Effector CD4-positive, alpha-beta T cell (primary cell): ENCODE measurements at places on chromosomes 3 and 15.

- no peak for DNase-seq
Observed at GRCh38 chr3:124791142-124791541, 60.9 kb downstream of the UMPS start.

DNA sequence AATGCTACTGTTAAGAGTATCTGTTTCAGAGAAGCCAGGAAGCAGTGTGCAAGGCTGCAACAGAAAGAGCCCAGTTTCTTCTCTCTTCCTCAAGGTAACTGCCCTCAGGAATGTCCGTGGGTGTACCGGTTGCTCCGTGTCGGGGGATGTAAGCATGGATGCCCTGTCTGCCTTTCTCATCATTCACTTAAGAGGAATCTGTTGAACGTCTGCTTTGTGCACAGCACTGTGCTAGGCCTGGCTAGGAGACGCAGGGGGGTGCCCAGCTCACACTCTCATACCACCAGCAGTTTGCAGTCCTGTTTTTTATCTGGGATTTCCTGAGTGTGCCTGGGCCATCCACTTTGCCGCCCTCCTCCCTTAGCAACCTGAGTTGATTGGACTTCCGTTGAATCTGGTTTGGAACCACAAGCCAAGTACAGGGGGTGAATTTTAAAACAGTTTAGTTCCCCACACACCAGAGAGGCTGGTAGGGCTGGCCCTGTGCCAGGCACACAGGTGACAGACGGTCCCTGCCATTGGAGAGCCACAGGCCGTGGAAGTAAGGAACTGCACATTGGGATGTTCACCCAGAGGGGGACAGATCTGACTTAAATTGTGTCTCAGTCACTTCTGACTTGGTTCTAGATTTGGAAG is 11.2 kb downstream of the BOC start:
- DNase-seq = no peak

- DNase-seq = no peak
Observed at GRCh38 chr3:172711454-172711795, 558 bp upstream of the NCEH1 start.

GRCh38 chr15:81740416-81740815 is 305.4 kb downstream of the MEX3B start:
- no peak for DNase-seq

GRCh38 chr3:117409701-117410459 is 700.3 kb downstream of the TUSC7 start:
- DNase-seq = no peak

- no peak for DNase-seq
Observed at GRCh38 chr3:85081191-85081906, 122.6 kb downstream of the CADM2 start.

GRCh38 chr3:177430653-177431052 is 233.4 kb upstream of the TBL1XR1 start:
- DNase-seq = no peak

DNA sequence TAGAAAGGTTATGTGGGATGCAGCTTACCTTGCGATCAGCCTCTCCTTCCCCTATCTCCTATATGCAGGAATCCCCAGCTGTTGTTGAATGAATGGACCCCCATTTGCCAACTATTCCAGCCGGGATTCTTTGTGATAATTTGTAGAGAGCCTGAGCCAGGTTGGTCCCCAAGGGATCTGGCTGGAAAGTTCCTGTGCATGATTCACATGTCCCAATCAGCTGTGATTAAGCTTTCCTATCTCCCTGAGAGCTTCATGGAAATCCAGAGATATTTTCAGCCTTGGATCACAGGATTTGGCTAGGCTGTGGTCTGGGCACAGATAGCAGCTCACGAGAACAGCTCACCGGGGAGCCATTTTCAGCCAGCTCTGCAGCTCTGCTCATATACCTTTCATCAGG is 76.7 kb downstream of the ARNT2 start:
- DNase-seq = no peak

DNA sequence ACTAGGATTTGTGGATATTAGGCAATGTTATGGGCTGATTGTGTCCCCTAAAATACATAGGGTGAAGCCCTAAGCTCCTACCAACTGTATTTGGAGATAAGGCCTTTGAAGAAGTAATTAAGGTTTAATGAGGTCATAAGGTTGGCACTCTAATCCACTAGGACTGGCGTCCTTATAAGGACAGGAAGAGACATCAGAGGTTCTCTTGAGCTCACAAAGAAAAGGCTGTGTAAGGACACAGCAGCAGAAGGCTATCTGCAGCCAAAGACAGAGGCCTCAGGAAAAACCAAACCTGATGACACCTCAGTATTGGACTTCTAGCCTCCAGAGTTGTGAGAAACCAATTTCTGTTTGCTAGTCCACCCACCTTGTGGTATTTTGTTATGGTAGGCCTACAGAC is 416.7 kb downstream of the ZBTB20 start:
- DNase-seq = no peak

- DNase-seq = no peak
Observed at GRCh38 chr3:46222435-46223161, 14.5 kb upstream of the CCR1 start.

DNA sequence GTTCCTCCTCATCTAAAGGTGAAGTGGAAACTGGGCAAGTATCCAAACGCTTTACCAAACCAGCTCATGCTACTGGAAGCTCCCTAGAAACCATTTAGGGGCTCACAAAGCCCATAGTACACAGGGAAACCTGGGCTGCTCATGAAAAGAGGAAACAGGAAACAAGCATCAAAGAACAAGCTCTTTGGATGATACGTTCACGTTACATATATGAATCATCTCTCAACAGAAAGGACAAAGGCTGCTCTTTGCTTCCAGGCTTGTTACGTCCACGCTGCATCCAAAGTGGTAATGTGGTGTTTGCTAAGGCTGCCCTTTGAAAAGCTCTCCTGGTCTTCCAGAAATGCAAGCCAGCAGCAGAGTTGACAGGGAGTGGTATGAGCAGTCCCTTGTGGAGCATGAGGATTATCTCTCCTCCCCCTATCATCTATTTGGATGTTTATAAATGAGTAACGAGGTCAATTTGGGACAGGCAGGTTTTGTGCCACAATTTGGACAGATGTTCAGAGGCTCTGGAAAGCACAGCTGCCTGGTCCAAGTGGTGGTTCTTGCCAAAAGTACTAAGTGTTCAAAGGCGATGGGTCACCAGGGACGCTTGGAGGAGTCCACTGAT is 98.0 kb upstream of the RORA start:
- DNase-seq = no peak

GRCh38 chr15:82571722-82572222 is 31.5 kb upstream of the RPS17 start:
- DNase-seq = no peak

DNA sequence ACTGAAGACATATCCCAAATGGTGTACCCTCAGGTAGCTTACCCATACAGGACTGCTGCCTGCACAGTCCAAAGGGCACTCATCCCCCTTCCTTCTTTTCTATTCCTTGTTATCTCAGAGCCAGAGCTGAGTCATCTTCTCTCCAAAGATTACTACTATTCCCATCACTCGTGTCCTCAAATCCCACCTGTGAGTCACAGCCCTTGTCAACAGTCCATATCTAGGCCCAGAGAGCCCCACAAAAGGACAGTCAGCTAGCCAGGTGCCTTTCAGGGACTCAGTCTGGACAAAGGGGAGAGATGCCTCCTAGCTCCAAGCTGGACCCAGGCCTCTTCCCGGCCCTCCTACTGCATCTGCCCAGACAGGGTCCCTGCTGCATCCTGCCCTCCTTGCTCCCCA is 11.0 kb downstream of the PARP16 start:
- DNase-seq = no peak

- no peak for DNase-seq
Observed at GRCh38 chr3:142318331-142318730, 92.9 kb upstream of the GK5 start.

- DNase-seq = no peak
Observed at GRCh38 chr3:71570546-71570945, 13.0 kb downstream of the FOXP1 start.

DNA sequence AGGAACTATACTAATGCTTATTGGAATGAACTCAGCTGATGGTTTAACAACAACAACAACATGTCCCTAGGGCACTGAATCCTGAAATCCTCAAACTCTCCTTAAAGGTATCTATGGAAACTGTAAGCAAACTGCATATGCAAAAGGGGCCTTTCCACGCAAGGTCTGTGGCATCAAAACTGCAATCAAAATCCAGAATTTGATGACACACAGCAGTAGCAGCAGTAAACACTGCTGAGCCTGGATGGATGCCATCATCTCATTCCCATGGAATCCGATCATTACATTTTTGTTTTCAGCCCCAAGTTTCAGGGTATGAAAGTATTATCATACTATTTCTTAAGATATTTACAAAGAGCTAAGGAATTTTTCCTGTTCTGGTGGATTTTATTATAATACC is 399.7 kb downstream of the VPS13C start:
- no peak for DNase-seq

GRCh38 chr15:41605566-41605965 is 46.6 kb downstream of the TYRO3 start:
- no peak for DNase-seq

- no peak for DNase-seq
Observed at GRCh38 chr3:4805662-4806061, 173.6 kb upstream of the BHLHE40 start.

DNA sequence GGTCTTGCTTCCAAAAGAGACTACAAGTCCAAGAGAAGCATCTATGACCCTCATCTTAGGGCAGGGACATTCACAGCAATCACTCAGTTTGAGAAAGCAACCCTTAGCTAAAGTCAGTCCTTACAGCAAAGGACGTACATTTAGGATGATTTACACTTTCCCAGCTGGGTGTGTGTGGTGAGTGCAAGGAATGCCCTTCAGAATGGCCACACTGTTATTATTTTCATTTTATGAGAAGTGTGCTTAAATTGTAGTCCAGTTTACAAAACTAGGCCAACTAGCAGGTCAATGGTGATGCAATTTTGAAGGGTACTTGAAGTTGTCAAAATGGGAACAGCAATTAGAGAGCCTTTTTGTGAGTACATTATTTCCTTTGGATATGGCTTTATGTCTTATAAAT is 26.0 kb upstream of the CCK start:
- DNase-seq = no peak

GRCh38 chr3:15321349-15321748 is 11.0 kb downstream of the SH3BP5 start:
- no peak for DNase-seq

GRCh38 chr15:85941186-85941855 is 138.3 kb upstream of the AGBL1 start:
- no peak for DNase-seq

GRCh38 chr3:188305220-188305619 is 151.3 kb downstream of the LPP start:
- no peak for DNase-seq

- DNase-seq = no peak
Observed at GRCh38 chr3:165885558-165886270, 48.5 kb upstream of the BCHE start.

DNA sequence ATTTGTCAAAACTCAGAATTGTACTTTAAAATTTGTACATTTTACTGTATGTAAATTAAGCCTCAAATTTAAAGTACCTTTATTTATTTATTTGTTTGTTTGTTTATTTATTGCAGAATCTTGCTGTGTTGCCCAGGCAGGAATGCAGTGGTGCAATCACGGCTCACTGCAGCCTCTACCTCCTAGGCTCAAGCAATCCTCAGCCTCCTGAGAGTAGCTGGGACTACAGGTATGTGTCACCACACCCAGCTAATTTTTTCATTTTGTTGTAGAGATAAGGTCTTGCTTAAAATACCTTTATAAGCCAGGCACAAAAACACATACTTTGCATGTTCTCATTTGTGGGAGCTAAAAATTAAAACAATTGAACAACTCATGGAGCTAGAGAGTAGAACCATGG is 37.4 kb downstream of the CHST14 start:
- DNase-seq = no peak

GRCh38 chr15:45386974-45387373 is 8.6 kb upstream of the GATM start:
- DNase-seq = no peak

- no peak for DNase-seq
Observed at GRCh38 chr15:22811640-22812039, 25.2 kb downstream of the NIPA1 start.

- no peak for DNase-seq
Observed at GRCh38 chr3:28989646-28990089, 291.2 kb upstream of the RBMS3 start.

GRCh38 chr3:122405015-122405414 is 10.8 kb downstream of the WDR5B start:
- no peak for DNase-seq

- peak; percentile 45 for DNase-seq
Observed at GRCh38 chr15:55277116-55277564, 12.5 kb downstream of the RAB27A start.

DNA sequence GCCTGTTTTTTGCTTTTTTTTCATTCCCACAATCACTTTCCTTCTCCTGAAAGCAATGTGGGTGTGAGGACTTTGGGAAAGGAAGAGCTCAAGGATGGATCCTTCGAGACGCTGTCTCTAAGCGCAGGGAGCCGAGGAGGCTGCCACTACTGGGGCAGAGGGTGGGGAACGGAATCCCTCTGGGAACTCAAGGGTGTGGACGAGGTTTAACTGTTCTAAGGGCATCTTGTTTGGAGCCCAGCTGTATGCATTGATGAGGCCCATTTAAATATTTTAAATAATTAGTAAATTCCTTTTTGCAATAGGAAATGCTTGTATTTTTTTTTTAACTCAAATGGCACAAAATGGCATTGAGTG is 124.4 kb upstream of the MEF2A start:
- DNase-seq = no peak

- no peak for DNase-seq
Observed at GRCh38 chr3:34106879-34107278, 308.4 kb downstream of the PDCD6IP start.

- DNase-seq = no peak
Observed at GRCh38 chr3:133934996-133935842, 39.5 kb upstream of the RAB6B start.

- DNase-seq = no peak
Observed at GRCh38 chr3:101811875-101812274, 32.9 kb downstream of the NXPE3 start.

GRCh38 chr3:16318176-16318575 is 53.2 kb downstream of the OXNAD1 start:
- DNase-seq = no peak

- no peak for DNase-seq
Observed at GRCh38 chr3:24519368-24520100, 24.9 kb upstream of the THRB start.

GRCh38 chr3:63132461-63133250 is 145.5 kb upstream of the SYNPR start:
- DNase-seq = no peak

GRCh38 chr15:97684249-97684648 is 276.3 kb upstream of the ARRDC4 start:
- DNase-seq = no peak

GRCh38 chr3:188400494-188401243 is 246.7 kb downstream of the LPP start:
- no peak for DNase-seq

DNA sequence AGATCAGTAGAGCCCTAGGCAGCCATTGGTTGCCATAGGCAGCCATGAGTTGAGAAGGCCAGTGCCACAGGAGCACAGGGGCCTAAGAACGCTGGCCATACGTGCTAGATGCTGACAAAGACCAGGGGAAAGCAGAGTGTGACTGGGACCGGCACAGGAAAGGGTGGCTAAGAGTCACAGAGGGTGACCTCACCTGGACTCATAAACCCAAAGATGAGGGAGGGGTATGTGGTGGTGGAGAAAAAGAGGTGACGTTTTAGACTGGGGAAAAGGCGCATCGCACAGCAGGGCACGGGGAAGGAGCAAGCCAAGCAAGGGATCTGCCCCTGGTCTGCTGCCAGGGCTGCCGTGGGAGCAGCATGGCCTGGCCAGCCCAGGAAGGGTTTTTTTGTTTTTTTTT is 122.5 kb downstream of the VGLL4 start:
- DNase-seq = no peak
